HFF-Myc (cell line): ENCODE measurements at places on chromosomes 16 and 17.

GRCh38 chr17:63841350-63842172 is 924 bp downstream of the SMARCD2 start:
- DNase-seq: no peak

DNA sequence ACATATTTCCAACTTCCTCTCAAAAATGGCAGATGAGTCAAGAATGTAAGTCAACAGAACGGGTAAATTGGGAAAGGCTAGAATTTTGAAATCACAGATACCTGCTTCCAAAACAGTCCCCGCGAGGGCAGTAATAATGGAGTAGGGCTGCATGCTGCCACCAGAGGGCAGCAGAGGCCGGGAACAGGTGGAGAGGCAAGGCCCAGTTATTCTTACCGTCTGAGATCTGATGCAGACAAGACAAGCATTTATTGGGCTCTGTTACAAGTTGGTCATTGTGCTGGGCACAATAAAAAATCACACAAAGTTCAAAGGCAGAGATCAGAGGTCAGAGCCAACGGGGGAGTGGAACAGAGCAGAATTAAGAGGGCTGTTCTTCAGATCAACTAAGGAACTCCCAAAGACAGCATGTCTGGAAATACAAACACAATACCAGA is 8.8 kb upstream of the MLKL start:
- no peak for DNase-seq

DNA sequence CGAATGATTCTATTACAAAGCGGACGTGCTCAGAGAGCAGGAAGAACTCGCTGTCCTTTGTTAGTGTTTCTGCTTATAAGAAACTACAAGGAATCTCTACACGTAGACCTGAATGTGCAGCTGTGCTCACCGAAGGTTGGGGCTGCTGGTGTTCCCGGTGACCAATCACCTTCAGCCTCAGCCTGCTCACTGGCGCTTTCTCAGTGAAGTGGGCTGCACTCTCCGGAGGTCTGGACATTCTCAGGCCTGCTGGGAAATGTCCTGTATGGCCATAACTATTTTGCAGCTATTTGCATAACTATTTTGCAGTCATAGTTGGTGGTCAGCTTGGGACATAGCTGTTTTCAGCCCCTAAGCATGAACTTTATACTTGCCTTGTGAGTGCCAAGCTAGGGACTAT is 9.7 kb upstream of the CIAO3 start:
- DNase-seq: no peak

DNA sequence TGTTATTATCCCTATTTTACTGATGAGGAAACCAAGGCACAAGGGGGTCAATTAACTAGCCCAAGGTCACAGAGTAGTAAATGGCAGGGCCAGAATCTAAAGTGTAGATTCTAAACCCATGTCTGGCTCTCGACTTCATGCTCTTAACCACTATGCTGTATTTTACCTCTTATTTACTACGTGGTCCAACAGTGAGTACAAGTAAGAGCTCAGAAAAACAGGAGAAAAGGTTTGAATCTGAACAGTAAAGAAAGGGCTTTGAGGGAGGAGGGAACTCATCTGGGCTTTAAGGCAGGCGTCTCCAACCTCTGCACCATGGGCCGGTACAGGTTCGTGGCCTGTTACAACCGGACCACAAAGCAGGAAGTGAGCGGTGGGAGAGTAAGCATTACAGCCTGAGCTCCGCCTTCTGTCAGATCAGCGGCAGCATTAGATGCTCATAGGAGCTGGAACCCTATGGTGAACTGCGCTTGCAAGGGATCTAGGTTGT is 62.9 kb downstream of the SMURF2 start:
- no peak for DNase-seq

DNA sequence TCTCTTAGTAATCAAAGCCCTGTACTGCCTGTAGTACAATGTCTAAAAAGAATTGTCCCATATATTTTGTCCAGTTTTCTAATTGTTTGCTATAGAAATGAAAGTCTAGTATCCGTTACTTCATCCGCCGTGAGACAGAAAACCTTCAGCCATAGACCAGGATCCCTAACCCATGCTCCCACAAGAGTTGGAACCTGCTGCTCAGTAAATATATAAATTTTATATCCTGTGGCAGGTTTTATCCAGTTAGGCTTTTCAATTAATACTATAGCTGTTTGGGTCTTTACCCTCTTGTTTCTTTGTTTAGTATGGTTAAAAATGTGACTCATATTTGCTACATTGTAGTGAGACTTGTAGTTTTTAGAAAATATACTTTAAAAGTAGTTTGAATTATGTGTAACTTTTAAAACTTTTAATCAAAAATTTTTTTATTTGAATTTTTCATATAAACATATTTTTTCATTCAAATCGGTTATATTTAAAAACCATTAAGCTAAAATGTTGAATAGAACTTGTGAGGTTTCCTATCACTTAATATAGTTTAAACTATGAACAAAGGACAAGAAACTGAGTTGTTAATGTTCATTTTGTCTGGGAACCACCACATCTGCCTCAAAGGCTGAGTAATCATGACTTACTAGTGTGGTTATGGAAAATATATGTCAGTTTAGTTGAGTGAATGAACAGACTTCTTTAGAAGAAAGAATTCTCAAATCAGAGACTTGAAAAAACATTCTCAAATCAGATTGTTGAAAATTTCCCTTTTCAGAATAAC is 54.8 kb downstream of the VMP1 start:
- DNase-seq: no peak

DNA sequence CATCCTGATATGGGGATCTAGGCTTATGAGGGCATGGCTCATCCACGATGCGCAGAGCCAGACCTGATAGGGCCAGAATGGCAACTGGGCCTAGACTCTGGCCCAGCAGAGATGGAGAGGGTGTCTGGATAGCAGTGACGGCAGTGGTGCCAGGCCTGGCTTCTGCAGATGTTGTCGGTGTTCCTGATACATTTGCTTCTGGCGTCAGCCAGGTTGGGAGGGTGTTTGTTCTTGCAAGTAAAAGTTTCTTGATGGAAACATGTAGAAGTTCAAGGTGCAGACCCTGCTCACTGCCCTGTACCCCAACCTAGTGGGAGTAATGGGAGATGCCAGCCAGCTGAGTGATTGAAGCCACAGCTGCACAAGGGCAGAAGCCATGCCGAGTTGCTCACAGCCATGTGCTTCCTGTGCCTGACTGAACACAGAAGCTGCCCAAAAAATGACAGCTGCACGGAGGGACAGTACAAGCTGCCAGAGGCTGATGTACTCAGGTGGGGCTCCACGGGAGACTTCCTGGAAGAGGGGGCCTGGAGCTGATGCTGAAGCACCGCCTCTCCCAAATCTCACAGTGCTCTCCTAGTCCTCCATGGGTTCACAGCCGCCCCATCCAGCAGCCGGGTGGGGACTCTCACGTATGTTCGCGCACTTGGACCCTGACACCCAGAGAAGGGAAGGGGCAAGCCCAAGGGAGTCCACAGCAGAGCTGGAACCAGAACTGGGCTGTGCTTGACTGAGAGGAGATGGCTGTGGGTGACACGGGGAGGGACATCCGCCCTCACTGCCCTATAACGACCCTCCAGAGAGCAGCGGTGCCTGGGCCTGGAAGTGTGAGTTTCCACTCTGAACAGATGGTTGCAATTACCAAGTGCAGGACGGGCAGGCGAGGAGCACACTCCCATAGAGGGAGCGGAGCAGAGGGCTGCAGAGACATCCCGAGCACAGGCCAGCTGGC is 78.7 kb downstream of the N4BP1 start:
- peak; percentile 58 for DNase-seq
